ENCODE measurements at places on chromosomes 7 and 10. TPM values are rescaled to one million over a fixed set of nuclear protein-coding genes. Genes with fewer than 3 reads are reported as not detected.
A peak's percentile ranks its signal among the peaks of the same experiment; 100 is the strongest.

ENKUR gene
- not detected for total RNA-seq

- H3K4me3 ChIP-seq: no peak overlapping the region
- no peak for DNase-seq
Observed at GRCh38 chr10:46328853-46329689, 42.3 kb downstream of the ANTXRL start.

GRCh38 chr7:40746841-40747556, 612.2 kb downstream of the SUGCT start:
- no peak overlapping the region for H3K4me3 ChIP-seq
- peak overlapping the region; percentile 26 for H3K27ac ChIP-seq
- H3K4me1 ChIP-seq: peaks cover 56% of the 10 kb centered on the region
- no peak for DNase-seq
- H3K27me3 ChIP-seq: no peaks in the 10 kb centered on the region
- no peaks in the 10 kb centered on the region for H3K36me3 ChIP-seq

- H3K4me1 ChIP-seq: peaks cover 12% of the 10 kb centered on the region
- peaks cover 7% of the 10 kb centered on the region for H3K36me3 ChIP-seq
- peaks cover 42% of the 10 kb centered on the region for H3K27me3 ChIP-seq
- DNase-seq: peak; percentile 78
Observed at GRCh38 chr7:85750454-85750949, 563.6 kb upstream of the SEMA3D start.

GRCh38 chr7:3230908-3231307, 70.1 kb upstream of the SDK1 start:
- no peak overlapping the region for H3K4me3 ChIP-seq
- H3K27ac ChIP-seq: no peak overlapping the region
- peaks cover 10% of the 10 kb centered on the region for H3K36me3 ChIP-seq

DNA sequence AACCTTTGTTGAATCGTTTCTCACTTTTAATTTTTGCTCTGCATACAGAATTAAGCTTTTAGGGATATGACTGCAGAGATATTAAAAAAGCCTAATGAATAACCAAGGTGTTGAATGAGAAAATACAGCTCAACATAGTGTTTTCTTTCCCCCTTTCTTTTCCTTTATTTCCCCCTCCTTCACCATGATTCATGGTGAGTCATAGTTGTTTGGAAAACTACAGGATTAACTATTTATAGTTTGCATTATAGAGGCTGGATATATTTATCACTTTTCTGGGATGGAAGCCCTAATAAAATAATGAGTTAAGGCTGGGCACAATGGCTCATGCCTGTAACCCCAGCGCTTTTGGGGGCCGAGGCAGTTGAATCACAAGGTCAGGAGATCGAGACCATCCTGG, 115.0 kb downstream of the DNAJB9 start:
- no peaks in the 10 kb centered on the region for H3K27me3 ChIP-seq
- peaks cover 3% of the 10 kb centered on the region for H3K4me1 ChIP-seq
- no peak for DNase-seq
- H3K36me3 ChIP-seq: no peaks in the 10 kb centered on the region
- no peak overlapping the region for H3K27ac ChIP-seq
